ENCODE measurements at places on chromosomes 1 and 21.

- no peak for DNase-seq
Measured at GRCh38 chr1:29249951-29250581, 13.7 kb downstream of the PTPRU start.

- no peak for DNase-seq
Measured at GRCh38 chr1:228306275-228307217, 98.7 kb downstream of the OBSCN start.

- DNase-seq: no peak
Measured at GRCh38 chr1:185585770-185586169, 148.4 kb upstream of the HMCN1 start.

- DNase-seq: no peak
Measured at GRCh38 chr1:29585656-29586055, 349.3 kb downstream of the PTPRU start.

- DNase-seq: no peak
Measured at GRCh38 chr1:83750201-83750600, 248.7 kb downstream of the TTLL7 start.

DNA sequence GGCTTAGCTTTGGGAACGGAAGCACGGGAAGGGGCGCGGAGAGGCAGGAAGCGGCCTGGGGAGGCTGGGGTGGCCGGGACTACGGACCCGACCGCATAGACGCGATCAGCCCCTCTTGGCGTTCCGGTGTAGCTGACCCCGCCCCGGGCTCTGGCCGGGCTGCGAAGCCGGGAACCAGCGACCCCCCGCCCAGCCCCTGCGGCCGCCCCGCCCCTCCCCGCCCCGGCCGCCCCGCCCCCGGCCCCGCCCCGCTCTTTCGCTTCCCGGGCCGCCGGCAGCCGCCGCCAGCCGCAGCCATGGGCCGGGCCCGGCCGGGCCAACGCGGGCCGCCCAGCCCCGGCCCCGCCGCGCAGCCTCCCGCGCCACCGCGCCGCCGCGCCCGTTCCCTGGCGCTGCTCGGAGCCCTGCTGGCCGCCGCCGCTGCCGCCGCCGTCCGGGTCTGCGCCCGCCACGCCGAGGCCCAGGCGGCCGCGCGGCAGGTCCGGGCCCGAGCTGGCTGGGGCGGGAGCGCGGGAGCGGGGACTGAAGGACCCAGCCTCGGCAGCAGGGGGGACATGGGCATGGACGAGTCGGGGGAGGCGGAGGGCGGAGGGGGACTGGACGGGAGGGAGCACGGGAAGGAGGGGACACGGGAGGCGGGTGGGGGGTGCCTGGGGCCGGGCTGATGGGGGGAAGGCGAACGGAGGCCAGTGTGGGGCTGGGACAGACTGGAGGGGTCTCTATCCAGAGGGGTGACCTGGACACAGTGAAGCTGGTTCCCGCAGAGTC is at the start of gene SELENON:
Gene SELENON, plus strand, starts transcription at position 259 of the 768 bp plus-strand sequence. Its CDS starts 38 bp downstream, at position 297.
- no peak for DNase-seq
